ENCODE measurements at places on chromosomes 1 and 21.

- no peak for DNase-seq
These were observed 15.3 kb downstream of the ACOT7 start for GRCh38 chr1:6378096-6378746.

GRCh38 chr1:171180670-171181069, 4.4 kb upstream of the FMO2 start:
- DNase-seq: no peak

GRCh38 chr1:117814856-117815797, 114.3 kb downstream of the GDAP2 start:
- DNase-seq: no peak

- DNase-seq: no peak
These were observed 154.1 kb downstream of the HIVEP3 start for GRCh38 chr1:41764656-41765055.

- DNase-seq: no peak
These were observed 39.7 kb downstream of the BACE2 start for GRCh38 chr21:41207401-41208375.

DNA sequence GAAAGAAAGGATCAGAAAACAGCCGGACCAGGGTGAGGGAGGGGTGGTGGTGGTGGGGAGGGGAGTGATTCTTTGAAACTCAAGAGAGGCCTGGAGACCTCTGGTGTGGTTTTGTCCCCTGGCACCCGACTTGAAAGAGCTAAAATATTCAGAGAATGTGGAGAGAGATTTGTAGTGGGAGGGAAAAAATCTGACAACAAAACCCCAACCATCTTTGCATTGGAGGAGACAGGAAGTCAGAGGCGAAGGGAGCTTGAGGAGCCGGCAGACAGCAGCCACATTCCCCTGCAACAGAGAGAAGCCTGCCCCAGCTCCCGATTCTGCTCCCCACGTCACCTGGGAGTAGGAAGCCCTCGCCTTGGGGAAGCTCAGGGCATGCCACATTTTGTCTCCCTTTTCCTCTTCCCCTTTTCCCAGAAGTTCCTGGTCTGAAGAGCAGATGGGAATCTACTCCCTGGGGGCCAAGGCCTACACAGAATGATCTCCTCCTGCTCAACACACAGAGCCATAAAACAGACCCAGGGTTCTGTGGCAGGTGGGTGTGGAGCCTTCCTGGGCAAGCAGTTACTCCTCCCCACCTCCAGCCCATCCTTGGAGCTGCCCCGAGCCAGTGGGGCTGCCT, 84.9 kb downstream of the ITPKB start:
- DNase-seq: peak; percentile 42

DNA sequence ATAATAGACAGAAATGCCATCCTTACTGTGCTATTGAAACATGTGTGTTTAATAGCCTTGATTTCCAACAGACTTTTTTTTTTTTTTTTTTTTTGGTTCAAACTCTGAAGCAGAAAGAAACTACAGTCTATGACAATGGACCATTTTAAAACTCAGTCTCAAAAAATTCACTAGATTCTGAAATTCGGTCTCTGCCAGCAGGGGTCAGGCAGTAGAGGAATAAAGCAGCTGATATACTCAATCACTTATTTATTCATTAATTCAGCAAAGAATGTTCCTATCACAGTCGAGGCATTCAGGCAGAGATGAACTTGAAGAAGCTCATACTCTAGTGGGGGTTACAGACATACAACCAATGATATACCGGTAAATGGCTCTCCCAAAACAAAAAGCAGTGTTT, 260.9 kb upstream of the DMRTA2 start:
- DNase-seq: no peak

- DNase-seq: no peak
These were observed 31.1 kb downstream of the RAB3GAP2 start for GRCh38 chr1:220241072-220241663.

DNA sequence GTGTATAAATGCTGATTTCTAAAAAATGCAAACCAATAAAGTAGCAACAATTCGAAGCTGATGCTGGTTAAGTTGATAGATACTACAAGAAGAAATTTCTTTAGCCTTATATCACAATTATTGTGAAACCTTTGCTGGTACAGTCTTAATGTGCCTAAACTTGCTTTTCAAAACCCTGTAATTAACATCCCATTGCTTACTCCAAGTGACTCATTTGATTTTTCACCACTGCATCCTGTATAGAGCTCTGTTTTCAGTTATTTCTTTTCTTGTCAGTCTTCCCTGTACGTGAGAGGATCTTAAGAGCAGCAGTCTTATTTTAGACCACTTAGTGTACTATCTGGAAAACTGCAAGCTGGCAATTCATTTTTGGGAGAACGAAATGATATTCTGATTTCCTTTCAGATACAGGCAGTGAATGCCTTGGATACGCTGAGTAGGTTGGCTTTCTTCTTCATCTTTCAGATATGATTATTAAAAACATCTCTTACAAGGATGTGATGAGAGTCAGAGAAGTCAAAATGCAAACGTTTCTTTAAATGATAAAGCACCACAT, 210.3 kb downstream of the KCTD3 start:
- no peak for DNase-seq

DNA sequence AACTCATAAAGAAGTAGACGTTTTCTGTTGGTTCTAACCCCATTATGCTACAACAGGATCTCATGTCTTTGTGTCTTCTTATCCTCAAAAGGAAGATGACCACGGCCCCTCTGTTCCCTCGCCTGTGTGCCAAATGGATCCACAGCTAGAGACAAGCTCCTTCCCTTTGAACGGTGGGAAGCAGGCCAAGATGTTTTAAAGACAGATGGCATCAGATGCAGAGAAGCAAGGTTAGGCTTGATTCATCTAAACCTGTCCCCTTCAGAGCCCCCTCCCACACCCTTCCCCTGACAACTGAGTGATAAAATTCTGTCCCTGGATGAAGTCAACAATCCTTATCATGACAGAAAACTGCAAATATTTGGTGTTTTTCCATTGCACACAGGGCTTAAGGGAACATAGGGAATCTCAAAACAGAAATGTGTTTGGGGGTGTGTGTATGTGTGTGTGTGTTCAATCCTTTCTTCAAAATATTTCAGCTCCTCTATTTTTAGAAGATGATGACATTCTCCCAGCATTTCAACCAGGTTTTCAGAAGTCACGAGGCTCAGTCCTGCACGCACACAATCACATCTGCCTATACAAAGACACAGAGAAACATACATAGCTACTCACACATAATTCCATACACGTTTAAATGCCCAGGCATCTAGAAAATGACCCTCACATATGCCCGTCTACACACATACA, 27.8 kb upstream of the FMOD start:
- no peak for DNase-seq

DNA sequence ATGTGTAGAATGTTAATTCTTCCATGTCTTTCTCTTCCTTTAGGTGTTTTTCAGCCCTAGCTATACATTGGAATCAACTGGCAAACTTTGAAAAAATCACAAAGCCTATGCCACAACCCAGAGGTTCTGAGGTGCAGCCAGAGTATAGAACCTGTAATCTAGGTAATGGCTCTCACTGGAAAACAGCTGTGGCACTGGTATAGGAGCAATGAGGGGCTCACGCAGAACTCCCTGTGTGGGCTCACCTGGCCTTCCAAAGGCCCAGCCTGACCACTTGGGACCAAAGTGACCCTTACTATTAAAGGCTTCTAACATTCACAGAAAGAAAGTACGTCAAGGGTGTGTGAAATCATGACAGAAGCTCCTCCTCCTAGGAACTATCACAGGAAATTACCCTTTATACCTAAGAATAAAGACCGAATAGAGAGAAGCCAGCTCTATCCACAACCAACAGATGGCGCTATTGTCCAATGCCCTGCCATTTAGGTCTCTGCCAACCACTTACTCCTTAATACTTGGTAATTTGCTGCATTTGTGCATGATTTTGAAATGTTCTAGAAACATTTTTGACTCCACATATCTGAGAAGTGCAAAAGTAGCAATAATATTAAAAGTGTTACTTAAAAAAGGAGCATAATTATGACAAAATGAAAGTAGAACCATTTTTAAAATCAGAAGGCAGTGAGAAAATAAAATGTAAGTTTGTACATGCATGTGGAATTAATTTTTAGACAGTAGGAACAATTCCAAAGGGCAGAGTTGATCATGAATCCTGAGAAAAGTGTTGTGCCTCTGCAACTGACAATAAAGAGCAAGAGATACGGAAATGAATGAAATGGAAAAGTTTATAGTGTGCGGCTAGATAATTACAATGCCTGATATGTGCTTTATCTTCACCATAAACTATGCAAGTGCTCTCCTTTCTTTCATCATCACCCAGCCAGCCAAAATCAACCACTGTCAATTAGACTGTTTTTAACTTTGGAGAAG, 93.1 kb upstream of the HAO2 start:
- peak; percentile 15 for DNase-seq

GRCh38 chr1:211633524-211633846, 41.9 kb downstream of the NEK2 start:
- DNase-seq: no peak

- no peak for DNase-seq
These were observed 25.4 kb upstream of the VWA5B1 start for GRCh38 chr1:20265250-20265649.

GRCh38 chr1:182927693-182928433, 25.1 kb downstream of the SHCBP1L start:
- DNase-seq: no peak

DNA sequence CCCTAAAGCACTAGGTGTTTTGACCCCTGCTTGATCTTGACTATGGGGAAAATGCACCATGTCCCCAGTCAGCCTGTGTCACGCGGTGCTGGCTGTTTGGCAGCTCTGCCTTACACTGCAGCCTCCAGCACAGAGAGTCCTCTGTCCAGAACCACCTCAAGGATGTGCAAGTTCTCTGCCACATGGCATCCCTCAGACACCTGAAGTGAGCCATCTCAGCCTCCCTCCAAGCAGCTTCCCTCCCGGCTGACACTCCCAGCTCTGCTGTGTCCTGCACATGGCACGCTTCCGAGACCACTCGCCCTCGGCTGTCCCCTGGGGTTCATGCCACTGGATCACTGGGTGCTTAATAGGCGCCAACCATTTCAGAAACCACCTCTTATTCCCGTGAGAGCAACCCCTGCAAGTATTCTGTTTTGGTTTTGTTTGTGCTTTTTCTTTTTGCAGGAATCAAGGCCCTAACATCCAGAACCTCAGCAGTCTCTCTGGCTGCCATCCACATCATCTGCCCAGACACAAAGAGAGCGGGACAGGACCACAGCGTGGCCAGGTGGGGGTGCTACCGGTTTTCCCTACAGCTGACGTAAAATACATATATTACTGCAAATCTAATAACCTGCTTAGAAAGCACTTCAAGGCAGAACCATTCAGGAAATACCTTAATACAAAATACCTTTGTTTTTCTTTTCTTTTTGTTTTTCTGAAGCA, 45.7 kb downstream of the CAPZB start:
- no peak for DNase-seq

- no peak for DNase-seq
These were observed 109.4 kb downstream of the GIPC2 start for GRCh38 chr1:78155121-78155520.

- no peak for DNase-seq
These were observed 580.4 kb downstream of the TTLL7 start for GRCh38 chr1:83418558-83418957.

DNA sequence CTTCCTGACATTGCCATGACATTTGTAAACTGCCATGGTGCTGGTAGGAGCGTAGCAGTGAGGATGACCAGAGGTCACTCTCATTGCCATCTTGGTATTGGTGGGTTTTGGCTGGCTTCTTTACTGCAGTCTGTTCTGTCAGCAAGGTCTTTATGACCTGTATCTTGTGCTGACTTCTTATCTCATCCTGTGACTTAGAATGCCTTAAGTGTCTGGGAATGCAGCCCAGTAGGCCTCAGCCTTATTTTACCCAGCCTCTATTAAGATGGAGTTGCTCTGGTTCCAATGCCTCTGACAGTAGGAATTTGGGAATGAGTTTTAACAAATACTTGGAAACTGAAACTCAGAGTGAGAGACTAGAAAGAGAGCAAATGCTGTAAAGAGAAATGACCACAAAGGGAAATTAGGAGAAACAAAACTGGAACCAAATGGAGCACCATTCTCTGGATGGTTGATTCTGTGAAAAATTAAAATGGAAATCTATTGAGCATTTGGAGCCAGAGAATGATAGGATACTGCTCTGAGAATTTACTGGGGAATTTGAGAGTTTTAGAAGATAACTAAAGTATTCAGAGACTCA, 50.1 kb upstream of the RHOU start:
- no peak for DNase-seq

- no peak for DNase-seq
These were observed 16.6 kb upstream of the GSTM4 start for GRCh38 chr1:109639063-109639840.

GRCh38 chr1:232684371-232685105, 54.6 kb upstream of the SIPA1L2 start:
- DNase-seq: no peak

DNA sequence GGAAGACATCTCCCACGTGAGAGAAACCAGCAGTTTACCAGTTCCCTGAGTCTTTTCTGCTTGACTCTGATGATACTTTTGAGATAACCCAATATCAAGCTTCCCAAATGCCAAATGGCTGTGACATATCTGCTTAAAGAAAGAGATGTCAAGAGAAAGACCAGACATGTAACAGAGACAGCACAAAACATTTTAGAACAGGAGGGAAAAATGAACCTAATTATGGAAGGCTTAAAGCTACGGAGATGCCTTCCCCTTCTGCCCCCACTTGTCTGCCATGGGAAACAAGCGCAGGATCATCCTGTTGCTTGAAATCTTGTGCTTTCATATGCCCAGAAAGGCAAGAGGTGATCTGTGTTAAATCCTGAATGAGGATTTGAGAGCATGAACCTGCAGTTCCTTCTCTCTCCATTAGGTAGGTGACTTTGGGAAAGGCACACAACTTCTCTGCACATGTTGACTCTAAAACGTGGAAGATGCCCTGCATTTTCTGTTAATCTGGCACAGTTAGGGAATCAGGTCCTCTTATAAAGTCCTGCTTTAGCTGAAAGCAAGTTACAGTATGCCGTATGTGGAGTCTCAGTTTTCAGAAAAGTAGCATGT, 46.7 kb upstream of the MTR start:
- DNase-seq: no peak

DNA sequence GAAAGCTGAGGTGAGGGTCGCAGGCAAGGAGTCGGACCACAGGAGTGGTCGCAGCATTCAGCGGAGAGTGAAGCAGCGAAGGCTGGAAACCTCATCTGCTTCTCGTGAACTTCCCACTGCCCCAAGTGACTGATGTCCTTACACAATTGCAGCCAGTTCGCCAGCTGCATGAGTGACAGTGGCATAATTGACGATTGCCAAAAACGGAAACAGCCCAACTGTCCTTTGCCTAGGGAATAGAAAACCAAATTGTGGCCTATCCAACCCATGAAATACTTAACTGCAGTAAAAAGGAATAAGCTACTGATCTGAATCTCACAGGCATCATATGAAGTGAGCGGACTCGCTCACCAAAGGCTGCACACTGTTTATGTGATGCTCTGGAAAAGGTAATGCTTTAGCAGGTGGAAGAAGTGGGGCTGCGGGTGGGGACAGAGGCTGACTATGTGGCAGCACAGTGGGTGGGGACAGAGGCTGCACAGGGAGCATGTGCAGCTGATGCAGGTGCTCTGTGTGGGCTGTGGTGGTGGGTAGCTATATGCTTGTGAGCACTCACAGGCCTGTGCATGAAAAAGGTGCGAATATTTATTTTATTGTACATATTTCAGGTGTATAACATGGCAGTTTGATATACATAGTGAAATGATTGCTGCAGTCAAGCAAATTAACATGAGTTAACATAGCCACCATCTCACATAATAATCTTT, 4.2 kb upstream of the NLRP3 start:
- DNase-seq: no peak

- no peak for DNase-seq
These were observed 16.9 kb downstream of the MATN1 start for GRCh38 chr1:30706528-30706927.

- no peak for DNase-seq
These were observed 142.8 kb downstream of the ATG4C start for GRCh38 chr1:62926681-62927252.

GRCh38 chr21:35953597-35953996, 106.7 kb downstream of the SETD4 start:
- no peak for DNase-seq

Data from CD4-positive, CD25-positive, alpha-beta regulatory T cell (primary cell).